Cortex of kidney (tissue), 1 donor: ENCODE measurements at places on chromosomes 5 and 9.

DNA sequence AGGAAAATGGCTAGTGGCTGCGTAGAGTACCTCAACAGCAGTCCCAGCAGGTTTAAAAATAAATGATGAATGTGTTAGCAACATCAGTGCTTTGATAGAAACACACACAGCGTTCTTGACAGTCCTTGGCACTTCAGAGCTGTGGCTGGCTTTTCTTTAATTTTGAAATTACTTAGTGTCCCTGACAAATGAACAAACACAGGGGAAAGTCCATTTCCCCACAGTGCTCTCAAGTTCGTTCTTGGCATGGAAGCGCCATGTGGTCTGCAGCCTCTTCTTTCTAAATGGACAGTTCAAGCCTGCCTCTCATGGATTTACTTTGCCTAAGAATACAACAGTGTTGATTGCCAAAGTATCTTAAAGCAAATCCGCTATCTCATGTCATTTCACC is 102.2 kb downstream of the ADAMTS12 start:
- no peak for DNase-seq

GRCh38 chr9:6197330-6197729 is 18.3 kb upstream of the IL33 start:
- no peak for DNase-seq

DNA sequence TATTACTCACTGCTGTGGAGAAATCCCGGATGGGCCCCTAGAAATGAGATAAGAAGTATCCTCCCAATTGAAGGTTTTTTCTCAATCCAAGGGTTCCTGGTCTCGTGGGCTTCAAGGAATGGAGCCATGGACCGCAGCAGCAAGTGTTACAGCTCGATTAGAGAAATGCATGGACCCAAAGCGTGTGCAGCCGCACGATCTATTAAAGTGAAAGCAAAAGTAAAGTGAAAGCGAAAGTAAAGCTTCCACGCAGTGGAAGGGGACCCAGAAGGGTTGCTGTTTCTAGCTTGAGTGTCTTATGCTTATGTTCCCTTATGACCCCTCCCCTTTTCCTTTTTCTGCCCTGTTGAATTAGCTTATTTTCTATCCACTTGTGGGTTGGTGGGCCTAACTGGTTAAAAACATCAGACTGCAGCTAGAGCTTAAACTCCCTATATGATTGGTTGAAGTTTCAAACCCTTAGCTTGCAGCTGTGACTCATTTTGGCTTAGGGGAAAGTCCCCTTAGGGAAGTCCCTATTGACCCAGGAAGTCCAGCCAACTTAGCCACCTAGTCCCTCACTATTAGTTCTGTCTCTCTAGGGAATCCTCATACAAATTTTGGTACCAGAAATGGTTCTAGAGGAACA is 1111.8 kb downstream of the TAF11L14 start:
- DNase-seq, result no peak

GRCh38 chr5:150485693-150486401 is 22.1 kb upstream of the NDST1 start:
- no peak for DNase-seq

- DNase-seq, result no peak
Measured at GRCh38 chr5:68431186-68431585, 215.6 kb downstream of the PIK3R1 start.

DNA sequence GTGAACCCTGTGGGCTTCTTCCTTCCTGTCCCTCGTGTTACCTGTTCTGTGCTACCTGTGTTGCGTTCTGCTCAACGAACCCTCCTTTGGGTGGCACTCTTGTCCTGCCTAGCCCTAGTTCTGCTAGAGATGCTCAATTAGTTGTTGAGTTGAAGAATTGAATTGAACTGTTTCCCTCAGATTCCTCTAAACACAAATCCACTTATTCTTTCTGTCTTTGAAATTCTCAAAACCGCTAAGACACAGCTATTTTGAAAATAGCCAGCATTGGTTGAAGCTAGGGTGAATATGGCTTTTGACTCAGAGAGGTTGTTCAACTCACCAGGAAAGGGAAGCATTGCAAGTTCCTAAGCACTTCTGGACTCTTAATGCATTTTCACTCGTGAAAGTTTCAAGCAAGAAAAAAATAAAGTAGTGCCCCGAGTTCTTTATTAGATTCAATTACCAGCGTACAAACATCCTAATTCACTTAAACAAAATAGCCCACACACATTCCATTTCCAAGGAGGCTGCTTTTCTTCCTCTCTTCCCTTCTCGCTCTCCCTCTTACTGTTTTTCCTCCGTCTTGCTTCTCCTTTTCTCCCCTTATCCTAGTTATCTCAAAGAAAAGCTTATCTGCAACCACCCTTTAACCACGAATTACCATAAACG is 642 bp upstream of the ITGA1 start:
- no peak for DNase-seq

DNA sequence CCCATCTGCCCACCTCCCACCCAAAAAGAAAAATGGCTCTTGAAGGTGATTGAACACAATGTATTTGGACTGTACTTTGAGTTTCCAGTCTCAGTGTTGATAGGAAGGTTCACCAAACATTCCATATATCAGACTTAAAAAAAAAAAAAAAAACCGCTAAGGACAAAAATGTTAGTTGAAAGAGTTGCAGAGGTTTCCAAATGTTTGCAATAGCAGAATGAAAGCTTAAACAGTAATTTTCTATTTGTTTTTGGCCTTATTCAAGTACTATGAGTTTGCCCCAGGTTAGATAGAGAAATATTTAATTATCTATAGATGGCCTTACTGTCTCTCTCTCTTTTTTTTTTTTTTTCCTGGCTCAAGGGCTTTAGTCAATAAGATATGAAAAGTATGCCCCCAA is 6.1 kb downstream of the LRRTM2 start:
- no peak for DNase-seq

DNA sequence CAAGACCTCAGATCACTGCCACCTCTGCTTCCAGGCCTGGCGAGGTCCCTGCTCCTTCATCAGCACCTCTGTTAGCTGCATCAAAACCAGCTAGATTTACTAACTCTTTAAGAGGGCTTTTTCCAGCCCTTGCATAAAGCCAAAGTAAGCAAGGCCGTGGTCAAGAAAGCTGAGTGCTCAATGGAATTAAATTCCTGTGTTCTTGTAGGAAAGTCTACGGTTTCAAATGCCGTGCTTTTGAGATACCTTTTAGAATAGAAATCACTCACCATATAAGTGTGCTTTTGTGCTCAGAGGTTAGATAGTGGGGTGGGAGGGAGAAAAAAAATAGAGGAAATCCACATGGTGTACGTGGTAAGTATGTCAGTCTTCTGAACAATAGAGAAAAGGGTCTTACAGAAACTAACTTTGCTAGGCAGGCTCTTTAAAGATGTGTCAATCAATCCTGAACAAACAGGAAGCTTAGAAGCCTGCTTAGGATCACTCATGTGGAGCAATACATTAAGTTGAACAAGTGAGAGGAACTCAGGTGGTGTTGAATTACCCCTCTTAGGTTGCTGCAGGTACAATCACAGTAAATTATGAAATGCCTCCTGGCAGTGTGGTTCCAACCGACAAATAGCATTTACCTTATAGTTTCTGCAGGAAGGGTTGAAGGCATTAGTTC is 79.7 kb downstream of the SEMA6A start:
- no peak for DNase-seq

DNA sequence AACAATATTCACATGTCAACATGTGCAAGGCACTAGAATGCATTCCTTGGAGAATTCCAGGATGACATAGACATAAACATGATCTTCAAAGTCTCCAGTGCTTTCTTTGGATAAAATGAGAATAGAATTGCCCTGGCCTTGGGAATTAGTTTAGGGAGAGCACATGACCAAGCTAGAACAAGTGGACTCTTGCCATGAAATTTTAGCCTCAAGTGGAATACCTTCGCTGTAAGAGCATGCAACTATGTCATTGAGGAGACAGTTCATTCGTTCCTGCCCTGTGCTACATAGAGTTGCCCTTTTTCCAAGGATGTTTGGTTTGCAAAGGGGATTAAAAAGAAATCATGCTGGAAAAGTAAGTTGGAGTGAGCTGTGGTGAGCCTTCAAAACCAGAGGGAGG is 42.7 kb downstream of the ZFAND5 start:
- no peak for DNase-seq

DNA sequence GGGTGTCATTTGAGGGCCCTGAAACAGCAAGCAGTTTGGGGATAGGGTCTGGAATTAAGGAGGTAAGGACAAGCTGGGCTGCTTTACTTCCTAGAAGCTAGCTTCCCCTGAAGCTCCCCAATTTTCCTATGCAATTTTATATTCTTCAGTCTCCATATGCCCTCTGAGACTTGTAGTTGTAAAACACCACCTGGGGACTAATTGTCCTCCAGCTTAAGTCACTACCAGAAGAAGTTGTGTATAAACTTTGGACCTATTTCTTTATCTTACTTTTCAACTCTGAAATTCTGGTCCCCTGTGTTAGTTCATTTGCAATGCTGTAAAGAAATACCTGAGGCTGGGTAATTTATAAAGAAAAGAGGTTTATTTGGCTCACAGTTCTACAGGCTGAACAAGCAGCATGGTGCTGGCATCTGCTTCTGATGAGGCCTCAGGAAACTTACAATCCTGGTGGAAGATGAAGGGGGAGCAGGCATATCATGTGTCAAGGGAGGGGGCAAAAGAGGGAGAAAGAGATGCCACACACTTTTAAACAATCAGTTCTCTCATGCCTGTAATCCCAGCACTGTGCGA is 41.1 kb upstream of the CPEB4 start:
- DNase-seq, result no peak

DNA sequence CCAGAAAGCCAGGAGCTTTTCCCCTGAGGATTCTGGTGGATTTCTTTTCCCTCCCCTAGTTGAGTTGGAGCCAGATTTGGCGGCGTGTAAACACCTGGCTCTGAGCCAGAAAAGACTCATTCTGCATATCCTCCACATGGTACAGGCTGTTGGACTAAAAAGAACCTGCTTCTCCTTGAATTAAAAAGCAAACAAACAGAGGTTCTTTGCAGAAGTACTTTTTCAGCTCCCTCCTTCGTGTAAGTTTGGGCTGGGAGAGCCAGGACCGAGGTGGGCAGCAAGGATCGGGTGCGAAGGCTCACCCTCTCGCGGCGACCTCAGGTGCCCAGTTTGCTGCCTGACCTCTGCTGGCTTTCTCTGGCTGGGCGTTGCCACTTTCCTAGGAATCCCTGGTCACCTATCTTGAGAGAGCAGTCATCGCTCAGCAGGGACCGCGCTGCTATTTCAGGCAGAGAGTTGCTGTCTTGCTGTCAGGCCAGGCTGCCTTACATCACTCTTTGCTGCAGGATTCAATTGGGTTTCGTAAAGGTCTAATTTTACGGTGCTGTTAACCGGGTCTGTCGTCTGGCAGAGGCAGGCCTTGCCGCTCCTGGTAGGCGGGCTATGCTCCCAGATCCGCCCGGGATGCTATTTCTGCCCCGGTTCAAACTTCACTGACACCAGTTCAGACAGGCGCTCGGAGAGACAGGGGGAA is 3.2 kb downstream of the PAPPA start:
- DNase-seq, result no peak

GRCh38 chr9:7520396-7520795 is 279.2 kb downstream of the DMAC1 start:
- no peak for DNase-seq

DNA sequence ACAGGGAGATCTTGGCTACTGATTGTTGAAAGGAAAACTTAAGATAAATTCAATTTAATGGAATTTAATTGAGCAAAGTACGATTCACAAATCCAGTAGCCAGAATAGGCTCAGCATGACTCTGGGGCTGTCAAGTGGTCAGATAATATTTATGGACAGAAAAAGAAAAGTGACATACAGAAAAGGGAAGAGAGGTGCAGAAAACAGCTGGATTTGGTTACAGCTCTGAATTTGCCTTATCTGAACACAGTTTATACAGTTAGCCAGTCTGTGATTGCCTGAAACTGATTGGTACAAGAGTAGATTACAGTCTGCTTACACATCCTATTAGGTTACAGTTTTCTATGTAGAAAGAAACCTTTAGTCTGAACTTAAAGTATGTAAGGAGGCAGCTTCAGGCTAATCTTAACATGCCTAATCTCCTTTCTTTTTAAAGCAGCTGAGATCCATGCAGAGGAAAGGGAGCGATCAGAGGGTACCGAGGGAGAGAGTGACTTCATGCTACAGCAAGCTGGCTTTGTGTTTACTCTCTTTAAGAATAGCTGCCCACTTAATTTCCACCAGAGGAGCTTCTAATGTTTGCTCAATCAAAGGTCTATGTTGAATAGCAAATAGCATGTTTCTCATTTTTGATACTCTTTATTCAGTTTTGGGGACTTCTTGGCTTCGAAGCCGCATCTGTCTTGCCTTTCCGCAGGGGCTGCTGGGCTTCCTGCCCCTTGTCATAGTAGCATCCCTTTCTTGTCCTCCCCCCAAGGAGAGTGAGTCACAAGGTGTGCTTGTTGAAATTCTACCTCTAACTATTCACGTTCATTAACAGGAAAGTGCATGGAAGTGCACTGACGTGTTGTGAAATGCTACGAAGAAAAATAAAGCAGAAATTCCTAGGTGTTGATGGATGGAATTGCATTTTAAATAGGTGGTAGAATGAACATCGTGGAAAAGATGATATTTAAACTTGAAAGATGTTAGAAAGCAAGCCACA is 761.2 kb downstream of the TAF11L14 start:
- DNase-seq, result no peak

DNA sequence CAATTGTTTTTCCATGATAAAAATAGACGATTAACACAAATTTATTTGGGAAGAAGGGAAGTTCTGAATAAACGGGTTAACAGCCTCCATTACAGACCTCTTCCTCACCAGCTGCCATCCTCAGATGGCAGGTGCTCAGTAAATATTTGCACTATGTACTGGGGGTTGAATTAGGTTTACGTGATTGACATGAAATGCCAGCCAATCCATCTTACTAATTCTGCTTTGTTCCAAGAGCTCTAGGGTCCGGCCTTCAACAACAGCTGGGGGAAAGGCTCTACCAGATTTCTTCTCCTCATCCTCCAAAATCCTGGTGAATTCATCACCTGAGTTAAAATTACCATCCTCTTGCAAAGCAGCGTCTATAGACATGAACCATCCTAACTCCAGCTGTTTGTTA is 104.6 kb downstream of the MTX3 start:
- no peak for DNase-seq

DNA sequence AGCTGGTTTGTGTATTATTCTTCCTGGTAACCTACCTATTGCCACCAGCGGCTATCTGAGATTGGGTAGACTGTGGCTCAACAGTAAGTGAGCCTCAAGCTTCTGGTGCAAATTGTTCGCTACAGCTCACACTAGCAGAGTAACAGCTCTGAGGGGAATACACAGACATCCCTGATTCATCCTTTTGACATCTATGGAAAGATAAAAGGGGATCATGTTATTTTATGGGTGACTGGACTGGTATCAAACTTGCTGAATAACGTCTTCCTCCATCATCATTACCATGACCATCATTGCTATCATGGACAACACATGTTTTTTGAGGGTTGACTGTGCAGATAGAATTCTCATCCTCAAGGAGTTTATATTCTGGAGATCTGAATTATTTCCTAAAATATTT is 129.6 kb downstream of the PIK3R1 start:
- no peak for DNase-seq
